ENCODE measurements at places on chromosomes 12 and 14. TPM values are rescaled to one million over a fixed set of nuclear protein-coding genes. Genes with fewer than 3 reads are reported as not detected.

DNA sequence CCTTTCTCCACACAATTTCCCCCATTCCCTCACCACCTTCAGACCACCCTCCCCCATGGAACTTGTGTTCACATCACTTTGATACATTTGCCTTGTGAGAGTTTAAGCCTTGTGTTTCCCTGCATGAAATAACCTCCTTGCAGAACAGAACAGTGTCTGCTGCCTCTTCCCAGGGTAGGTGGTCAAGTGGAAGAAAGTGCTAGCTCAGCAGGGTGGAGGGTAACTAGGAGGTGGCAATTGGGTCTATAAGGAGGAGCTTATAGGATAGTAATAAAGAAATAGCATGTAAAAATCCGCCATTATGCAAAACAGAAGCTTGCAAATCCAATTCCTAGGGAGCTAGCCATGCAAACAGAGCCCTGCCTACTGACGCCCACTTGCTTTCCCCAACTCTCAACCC, 13.9 kb upstream of the KRT8 start:
- DNase-seq = no peak
- no peaks in the 10 kb centered on the region for H3K36me3 ChIP-seq
- H3K27ac ChIP-seq = no peak overlapping the region
- no peak overlapping the region for H3K4me3 ChIP-seq

DNA sequence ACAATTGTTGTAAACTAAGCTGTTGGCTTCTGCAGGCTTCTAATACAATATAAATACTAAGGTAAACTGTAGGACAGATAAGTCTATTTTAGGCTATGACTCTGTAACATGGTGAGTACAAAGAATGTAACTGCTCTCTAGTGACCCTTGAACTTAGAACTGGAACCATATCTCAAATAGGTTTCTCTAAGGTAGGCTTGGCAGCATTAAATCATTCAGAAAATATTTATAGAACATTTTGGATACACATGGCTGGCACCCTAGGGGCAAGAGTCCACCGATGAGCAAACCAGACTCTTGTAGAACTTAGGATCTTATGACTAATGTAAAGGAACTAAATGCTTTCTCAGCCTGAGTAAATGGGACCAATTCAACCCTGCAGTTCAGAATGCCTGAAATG, 19.4 kb upstream of the SLC25A3 start:
- no peak for DNase-seq
- no peak overlapping the region for H3K4me3 ChIP-seq
- no peak overlapping the region for H3K27ac ChIP-seq
- no peaks in the 10 kb centered on the region for H3K27me3 ChIP-seq
- H3K4me1 ChIP-seq = no peaks in the 10 kb centered on the region
- no peaks in the 10 kb centered on the region for H3K36me3 ChIP-seq

DNA sequence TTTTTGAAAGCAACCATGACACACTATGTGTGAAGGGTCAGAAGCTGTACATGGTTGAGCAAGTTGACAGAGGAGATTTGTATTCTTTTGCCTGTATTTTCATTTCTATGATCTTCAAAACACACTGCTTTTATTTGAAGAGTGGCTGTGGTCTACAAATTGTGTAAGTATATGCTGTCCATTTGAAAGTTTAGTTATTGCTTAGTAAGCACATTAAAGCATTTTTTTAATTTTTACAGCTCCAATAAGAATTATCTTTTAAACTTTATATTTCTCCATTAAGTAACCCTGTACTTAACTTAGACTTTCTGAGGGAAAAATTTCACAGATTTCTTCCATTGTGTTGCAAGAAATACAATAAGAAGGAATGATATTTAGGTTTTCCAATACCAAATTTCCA, 915.2 kb downstream of the SLC6A15 start:
- DNase-seq = no peak
- H3K36me3 ChIP-seq = no peaks in the 10 kb centered on the region
- no peak overlapping the region for H3K27ac ChIP-seq
- no peak overlapping the region for H3K4me3 ChIP-seq
- H3K4me1 ChIP-seq = no peaks in the 10 kb centered on the region

P3H3 gene
- 9.7 TPM for total RNA-seq

KRT82 gene
- not detected for total RNA-seq

USP44 gene
- 21.1 TPM for total RNA-seq

GRCh38 chr14:91004987-91005386, 55.5 kb downstream of the RPS6KA5 start:
- no peak for DNase-seq
- H3K27ac ChIP-seq = no peak overlapping the region
- peaks cover 27% of the 10 kb centered on the region for H3K4me1 ChIP-seq

- no peak for DNase-seq
- no peak overlapping the region for H3K27ac ChIP-seq
- H3K27me3 ChIP-seq = no peaks in the 10 kb centered on the region
- H3K36me3 ChIP-seq = no peaks in the 10 kb centered on the region
- no peak overlapping the region for H3K4me3 ChIP-seq
- H3K4me1 ChIP-seq = no peaks in the 10 kb centered on the region
Measured at GRCh38 chr14:45715946-45716345, 462.9 kb upstream of the MIS18BP1 start.

ENDOU gene
- not detected for total RNA-seq

HNF1A gene
- not detected for total RNA-seq

DNA sequence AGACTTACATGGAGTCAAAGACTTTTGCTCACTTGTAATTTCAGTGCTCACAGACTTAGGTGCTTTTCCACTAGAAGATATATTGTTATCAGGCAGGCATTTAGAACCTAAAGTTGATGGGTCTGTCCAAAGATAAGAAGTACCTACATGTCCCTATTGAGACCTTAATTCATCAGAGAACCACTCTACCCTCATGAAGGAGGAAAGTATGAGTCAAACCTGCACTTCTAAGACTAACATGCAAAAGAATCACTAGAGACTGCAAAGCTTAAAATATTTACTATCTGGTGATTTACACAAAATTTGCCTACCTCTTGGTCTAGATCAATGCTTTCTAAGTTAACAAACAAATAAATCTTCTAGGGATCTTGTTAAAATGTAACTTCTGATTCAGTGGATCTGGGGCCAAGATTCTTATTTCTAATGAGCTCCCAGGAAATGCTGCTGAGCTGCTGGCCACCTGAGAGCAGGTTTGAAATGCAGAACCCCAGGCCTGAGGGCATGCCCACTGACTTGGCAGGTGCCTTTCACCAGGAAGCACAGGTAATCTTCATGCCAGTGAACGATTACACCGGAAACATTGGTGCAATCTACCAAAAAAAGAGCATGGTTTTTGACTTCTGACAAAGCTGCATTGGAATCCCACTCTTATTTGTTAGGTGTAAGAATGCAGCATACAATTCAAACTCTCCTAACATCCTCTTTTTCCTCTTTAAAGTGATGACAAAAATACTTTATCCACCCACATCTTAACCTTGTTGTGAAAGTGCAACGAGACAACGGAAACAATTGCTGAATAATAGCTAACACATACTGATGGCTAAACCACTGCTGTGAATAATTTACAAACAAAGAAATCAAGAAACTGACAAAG, 214.2 kb downstream of the ADAMTS20 start:
- H3K36me3 ChIP-seq = no peaks in the 10 kb centered on the region
- no peaks in the 10 kb centered on the region for H3K4me1 ChIP-seq
- peaks cover 4% of the 10 kb centered on the region for H3K27me3 ChIP-seq
- DNase-seq = no peak
- no peak overlapping the region for H3K4me3 ChIP-seq
- no peak overlapping the region for H3K27ac ChIP-seq

DNA sequence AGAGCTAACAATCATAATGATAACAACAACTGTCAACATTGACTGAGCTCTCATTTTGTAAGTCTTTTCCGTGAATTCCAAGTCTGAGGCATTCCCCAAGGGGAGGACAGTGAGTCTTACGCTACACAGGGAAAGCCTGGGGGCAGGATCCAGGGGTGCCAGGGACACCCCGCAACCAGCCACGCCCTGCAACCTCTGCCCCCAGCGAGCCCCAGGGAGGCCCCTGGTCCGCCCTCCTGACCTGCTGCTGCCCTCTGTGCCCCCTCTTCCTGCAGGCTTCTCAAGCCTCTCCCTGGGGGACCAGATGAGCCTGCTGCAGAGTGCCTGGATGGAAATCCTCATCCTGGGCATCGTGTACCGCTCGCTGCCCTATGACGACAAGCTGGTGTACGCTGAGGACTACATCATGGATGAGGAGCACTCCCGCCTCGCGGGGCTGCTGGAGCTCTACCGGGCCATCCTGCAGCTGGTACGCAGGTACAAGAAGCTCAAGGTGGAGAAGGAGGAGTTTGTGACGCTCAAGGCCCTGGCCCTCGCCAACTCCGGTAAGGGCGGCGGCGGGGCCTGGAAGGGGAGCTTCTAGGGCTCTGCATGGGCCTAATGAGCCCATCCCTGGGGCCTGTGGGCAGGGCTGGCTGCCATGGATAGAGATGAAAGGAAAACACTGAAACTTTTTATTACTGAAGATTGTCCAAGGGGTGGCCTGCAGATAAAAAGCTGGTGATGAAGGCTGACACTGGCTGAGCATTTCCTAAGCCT, 115.4 kb downstream of the ESRRB start:
- no peak overlapping the region for H3K27ac ChIP-seq
- H3K4me1 ChIP-seq = no peaks in the 10 kb centered on the region

STYK1 gene
- 0.10 TPM for total RNA-seq

DNA sequence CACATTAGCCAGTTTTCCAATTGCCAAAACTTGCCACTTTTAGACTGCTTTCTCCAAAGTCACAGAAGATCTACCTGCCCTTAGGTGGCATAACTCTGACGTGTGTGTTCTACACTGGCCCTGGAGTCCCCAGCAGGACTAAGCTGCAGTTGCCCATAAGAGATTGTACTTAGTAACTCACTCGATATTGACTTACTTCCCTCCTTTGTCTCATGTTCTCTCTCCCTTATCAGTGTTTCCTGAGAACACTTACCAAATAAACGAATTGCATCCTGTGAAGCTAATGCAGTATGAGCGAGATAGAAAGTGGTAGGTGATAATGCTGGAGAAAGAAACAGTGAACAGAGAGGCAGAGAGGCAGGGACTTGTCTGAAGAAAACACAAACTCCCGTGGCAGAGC, 117.2 kb downstream of the NUAK1 start:
- peaks cover 14% of the 10 kb centered on the region for H3K36me3 ChIP-seq
- no peak overlapping the region for H3K4me3 ChIP-seq
- H3K27ac ChIP-seq = no peak overlapping the region
- H3K27me3 ChIP-seq = peaks cover 9% of the 10 kb centered on the region

DNA sequence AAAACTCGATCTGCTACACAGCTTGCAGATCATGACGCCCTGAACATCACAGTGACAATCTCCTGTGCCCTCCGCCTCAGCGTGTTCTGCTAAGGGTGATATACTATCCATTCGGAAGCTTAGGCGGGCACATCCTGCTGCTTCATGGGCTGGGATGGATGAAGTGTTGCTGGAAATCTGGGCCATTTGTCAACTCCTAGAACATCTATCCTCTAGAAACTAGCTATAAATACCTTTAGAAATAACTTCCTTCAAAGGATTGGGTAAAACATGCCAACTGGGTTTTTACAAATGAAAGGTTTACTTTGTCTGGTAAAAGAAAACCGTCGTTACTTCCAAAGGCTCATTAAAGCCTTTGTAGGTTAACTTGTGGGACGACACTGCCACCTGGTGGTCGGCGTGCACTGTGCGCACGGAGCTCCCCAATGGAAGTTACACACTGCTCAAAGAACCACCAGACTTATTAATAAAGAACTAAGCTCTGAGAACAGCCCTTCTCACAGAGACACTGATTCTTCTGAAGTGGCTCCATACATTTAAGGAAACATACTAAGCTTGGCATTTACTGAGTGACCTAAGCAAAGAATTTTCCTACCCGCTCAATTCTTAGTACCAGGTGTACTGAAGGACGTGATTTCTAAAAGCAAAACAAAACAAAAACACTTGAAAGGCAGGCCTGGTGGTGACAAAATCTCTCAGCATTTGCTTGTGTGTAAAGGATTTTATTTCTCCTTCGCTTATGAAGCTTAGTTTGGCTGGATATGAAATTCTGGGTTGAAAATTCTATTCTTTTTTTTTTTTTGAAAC, 21.6 kb upstream of the CACNA2D4 start:
- DNase-seq = peak; percentile 87
- H3K27ac ChIP-seq = no peak overlapping the region
- H3K4me1 ChIP-seq = peaks cover 4% of the 10 kb centered on the region
- peaks cover 8% of the 10 kb centered on the region for H3K36me3 ChIP-seq
- no peak overlapping the region for H3K4me3 ChIP-seq
- H3K27me3 ChIP-seq = no peaks in the 10 kb centered on the region

- peaks cover 18% of the 10 kb centered on the region for H3K4me1 ChIP-seq
- DNase-seq = no peak
- no peak overlapping the region for H3K27ac ChIP-seq
- H3K36me3 ChIP-seq = no peaks in the 10 kb centered on the region
Measured at GRCh38 chr12:2383325-2384028, 330.7 kb downstream of the CACNA1C start.

GRCh38 chr12:59600171-59600570, 4.3 kb downstream of the SLC16A7 start:
- peaks cover 85% of the 10 kb centered on the region for H3K4me1 ChIP-seq
- no peak for DNase-seq
- H3K36me3 ChIP-seq = peaks cover 22% of the 10 kb centered on the region
- H3K4me3 ChIP-seq = peak overlapping the region; percentile 1
- H3K27ac ChIP-seq = no peak overlapping the region
- H3K27me3 ChIP-seq = no peaks in the 10 kb centered on the region

DNA sequence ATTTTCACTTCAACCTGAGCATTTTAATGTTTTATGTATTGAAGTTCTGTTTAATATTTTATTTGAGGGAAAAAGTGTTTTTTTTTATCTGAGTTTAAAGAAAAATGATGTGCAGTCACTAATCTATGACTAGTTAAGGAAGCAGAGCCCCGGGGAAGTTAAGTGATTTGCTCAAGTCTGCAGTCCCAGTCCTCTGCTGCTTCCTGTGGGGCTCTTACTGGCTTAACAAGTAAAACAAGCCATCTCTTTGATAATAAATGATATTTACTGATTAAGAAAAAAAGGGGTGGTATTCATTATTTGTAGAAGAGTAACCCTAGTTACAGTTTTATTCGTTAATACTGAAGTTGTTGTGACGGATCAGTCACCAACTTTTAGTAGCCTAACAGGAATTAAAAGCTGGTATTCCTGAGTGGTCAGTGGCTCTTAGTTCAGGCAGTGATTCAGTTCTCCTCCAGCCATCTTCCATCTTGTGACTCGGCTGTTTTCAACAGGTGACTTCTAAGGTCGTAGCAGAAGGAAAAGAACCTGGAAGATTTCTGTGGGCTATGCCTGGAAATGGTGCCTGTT, 21.7 kb downstream of the BICDL1 start:
- no peaks in the 10 kb centered on the region for H3K27me3 ChIP-seq
- peaks cover 86% of the 10 kb centered on the region for H3K4me1 ChIP-seq
- peak overlapping the region; percentile 99 for H3K27ac ChIP-seq
- no peaks in the 10 kb centered on the region for H3K36me3 ChIP-seq
- DNase-seq = peak; percentile 12

All from naive thymus-derived CD8-positive, alpha-beta T cell (primary cell).